ENCODE measurements at places on chromosomes 5 and 9. TPM values are rescaled to one million over a fixed set of nuclear protein-coding genes. Genes with fewer than 3 reads are reported as not detected.

DNA sequence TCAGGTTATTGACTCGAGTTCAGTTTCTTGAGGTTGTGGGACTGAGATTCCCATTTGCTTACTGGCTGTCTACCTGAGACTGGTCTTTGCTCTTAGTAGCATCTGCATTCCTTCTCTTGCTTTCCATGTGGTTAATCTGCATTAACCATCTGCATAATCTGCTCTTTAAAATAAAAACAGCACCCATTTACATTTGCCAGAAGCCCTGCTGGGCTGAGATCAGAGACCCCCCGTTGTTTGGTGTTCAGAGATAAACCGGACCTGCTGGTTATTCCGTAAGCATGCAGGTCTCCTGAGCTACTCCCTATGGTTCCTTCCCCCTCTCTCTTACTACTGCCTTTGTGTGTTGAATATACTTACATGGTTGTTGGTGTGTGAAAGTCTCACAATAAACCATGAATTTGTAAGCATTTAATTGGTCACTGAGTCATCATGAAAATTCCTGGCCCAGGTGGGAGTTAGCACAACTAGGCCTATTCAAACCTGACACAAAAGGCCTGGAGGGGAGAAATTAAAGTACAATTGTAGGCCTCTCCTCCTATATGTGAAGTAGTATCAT, 396.7 kb downstream of the MRPS30 start:
- DNase-seq = no peak

GRCh38 chr9:124296094-124296493, 38.3 kb downstream of the NEK6 start:
- DNase-seq = no peak

- peak; percentile 55 for DNase-seq
Observed at GRCh38 chr9:78261403-78262001, 25.6 kb downstream of the CEP78 start.

GRCh38 chr9:131312246-131312645, 22.7 kb downstream of the PLPP7 start:
- DNase-seq = no peak

DNA sequence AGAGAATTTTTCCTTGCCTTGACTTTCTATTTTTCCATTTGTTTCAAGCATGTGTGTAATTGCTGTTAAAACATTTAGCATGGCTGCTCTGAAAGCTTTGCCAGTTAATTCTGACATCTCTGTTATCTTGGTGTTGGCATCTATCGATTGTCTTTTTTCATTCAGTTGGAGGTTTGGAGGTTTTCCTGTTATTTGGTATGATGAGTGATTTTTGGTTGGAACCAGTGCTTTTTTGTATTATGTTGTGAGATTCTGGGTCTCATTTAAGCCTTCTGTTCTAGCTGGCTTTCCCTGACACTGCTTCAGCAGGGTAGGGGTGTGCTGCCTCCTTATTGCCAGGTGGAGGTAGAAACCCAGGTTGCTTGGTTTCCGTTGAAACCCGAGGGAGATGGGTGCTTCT, 40.9 kb upstream of the DHFR start:
- DNase-seq = no peak

DNA sequence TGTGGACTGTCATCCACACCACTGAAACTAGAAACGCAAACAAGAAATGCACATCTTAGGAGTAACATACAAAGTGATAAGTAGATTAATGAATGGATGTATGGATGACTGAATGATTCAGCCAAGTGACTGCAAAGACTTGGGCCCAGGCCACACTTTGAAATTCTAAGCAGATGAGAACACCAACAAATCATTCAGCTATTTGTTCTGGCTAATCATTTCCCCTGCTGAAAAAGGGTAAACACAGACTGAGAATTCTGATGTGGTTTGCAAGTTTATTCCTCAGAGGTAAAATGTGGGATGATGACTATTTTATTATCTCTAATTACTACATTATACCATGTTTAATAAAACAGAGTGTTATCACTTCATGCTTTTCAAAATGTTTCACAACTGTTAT, 163.2 kb upstream of the ADAMTS16 start:
- no peak for DNase-seq

GRCh38 chr9:4299005-4299795, 668 bp downstream of the GLIS3 start:
- no peak for DNase-seq

DNA sequence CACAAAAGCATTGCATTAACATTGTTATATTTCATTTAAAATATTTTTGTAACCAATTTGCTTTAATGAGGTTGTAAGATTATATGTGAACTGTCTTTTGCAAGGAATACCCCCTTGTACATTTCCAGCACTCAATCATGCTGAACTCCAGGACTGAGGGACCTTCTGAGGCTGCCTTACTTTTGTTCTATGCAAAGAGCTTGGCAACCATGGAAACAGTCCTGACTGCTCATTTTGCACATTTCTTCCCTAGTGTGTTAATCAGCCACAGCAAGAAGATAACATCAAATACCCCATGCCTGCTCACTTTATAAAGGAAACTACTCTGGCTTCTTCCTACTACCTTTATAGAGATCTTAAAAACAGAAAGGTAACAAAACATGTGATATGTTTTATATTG, 355.6 kb upstream of the IZUMO3 start:
- DNase-seq = no peak

DNA sequence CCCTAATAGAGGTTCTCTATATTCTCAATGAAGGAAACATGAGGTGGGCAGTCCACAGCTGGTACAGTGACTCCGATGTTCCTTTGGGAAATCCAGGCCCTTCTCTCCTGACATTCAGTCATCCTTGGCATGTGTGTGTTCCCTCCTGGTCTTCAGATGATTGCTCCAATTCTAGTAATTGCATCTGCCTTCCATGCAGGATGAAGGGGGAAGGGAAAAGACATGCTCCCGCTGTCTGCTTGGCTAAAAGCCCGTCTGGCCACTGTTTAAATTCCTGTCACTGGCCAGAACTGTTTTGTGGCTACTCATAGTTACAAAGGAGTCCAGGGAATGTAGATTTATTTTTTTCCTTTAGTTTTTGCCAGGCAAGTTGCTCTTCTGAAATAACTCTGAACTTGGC, 65.0 kb downstream of the MAST4 start:
- DNase-seq = no peak

GRCh38 chr9:133058550-133059320, 3.0 kb upstream of the CEL start:
- peak; percentile 17 for DNase-seq

DNA sequence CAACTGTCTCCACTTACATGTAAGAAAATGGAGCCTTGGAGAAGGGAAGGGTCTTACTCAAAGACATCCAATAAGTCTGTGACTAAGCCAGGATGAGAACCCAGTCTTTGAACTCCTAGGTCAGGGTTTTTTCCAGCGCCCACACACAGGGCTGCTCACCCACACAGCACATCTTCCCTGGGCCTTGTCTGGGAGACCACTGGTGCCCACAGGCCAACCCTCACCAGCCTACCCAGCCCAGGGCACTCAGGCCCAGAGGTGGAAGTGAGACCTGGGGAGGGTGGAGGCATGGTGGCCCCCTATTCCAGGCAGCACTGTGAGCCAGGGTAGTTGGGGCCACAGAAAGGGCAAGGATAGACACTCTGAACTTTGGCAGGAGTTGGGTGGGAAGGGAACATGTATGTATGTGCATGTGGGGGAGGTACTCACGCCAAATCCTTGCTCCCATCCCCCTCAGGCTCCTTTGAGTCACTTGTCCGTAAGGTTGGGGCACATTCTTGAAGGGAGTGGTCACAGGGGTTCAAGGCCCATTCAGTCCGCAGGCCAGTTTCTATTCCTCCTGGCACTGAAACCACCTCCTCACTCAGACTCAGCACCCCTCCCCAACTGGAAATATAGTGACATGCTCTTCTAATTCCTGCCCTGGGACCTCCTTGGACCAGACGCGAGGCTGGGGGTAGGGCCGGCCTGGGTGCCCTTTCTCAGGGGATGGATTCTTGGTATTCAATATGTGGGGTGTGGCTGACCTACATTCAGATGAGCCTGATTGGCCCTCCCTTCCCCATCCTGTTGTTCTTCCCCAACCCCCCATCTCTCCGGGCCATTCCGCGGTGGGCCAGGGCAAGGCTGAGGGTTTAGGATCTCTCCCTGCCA, 2.9 kb upstream of the SLC4A9 start:
- no peak for DNase-seq

DNA sequence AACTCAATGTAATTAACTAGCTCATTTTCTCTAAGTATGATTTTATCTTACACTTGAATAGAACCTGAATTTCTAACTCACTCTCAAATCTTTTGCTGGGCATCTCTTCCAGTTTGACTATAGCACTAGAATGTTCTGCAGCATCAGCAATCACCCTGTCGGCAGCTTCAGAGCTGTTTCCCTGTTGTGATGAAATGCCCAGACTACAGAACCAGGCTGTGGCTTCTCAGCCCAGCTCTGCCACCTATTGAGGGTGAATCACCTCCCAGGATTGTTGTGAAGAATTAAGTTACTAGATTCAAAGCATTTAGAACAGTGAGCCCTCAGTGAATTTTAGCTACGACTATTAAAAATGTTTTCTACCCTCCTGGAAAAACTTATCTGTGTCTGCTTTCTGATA, 90.4 kb upstream of the ANKRD55 start:
- peak; percentile 23 for DNase-seq

GRCh38 chr9:89923174-89923573, 318.4 kb downstream of the GADD45G start:
- no peak for DNase-seq

DNA sequence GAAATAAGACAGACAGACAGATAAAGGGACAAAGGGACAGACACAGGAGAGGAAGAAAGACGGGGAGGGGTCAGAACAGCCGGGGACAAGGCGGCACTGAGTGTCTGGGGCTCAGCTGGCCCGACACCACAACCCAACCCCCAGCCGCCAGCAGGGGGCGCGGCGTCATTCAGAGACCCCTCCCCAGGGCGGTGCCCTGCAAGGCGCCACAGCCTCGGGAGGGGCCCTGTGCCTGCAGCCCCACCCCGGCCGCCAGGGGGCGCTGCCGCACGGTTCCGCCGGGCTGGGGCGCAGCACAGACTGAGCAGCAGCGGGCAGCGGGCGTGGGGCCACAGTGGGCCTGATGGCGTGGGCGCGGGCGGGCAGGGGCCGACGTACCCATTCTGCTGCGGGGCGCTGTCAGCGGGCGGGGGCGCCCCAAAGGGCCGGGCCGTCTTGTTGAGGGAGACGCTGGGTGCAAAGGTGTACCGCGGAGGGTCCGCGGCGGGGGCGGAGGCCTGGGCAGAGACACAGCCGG, 5.9 kb downstream of the PDLIM7 start:
- peak; percentile 42 for DNase-seq

GRCh38 chr9:32968101-32969011, 33.1 kb downstream of the APTX start:
- peak; percentile 45 for DNase-seq

Gene ENC1
- 133 TPM for total RNA-seq

Gene PTGS1
- total RNA-seq = 11.3 TPM

Gene MAMDC4
- total RNA-seq = 4.6 TPM

Gene CMBL
- 0.45 TPM for total RNA-seq

Gene TPPP
- 1.2 TPM for total RNA-seq

Gene TRPM6
- total RNA-seq = 0.36 TPM

Gene ARID3C
- not detected for total RNA-seq

All from natural killer cell (primary cell).